ENCODE measurements at places on chromosomes 6 and 20. TPM values are rescaled to one million over a fixed set of nuclear protein-coding genes. Genes with fewer than 3 reads are reported as not detected.

DNA sequence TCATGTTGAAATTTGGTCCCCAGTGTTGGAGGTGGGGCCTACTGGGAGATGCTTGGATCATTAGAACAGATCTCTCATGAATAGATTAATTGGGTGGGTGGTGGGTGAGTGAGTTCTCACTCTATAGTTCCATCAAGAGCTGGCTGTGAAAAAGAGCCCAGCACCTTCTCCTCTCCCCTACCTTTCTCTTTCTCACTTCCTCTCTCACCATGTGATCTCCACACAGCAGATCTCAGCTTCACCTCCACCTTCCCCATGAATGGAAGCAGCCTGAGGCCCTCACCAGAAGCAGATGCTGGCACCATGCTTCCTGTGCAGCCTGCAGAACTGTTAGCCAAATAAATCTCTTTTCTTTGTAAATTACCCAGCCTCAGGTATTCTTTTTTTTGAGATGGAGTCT is 12.9 kb upstream of the GMNN start:
- DNase-seq: no peak

DNA sequence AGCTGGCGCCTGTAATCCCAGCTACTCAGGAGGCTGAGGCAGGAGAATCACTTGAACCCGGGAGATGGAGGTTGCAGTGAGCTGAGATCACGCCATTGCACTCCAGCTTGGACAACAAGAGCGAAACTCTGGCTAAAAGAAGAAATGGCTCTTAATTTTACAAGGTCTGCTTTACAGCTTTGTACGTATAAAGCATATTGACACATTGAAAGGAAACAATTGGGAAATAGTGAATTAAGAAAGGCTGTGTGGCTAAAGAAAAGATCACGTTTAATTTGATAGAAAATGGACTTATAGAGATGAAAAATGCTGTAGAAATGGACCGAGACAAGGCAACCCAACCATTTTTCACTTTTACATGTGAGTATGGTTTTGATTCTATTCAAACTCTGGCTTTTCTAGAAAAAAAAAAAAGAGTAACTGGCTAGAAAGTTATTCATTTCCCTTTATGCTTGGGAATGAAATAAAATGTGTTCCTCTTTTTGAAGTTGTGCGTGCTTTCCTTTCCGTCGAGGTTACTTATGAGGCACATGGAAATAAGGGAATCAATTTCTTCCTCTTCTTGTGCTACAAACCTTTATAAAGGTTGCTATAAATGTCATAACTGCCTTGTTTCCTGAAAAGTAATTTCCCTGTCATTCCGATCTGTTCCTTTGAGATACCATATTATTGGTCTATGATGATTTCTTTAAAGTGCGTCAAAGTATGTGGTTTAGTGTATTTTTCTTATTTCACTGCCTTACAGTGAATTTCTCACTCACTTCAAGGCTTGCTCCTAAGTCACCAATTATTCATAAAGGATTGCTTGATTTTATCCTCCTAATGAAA is 29.4 kb downstream of the PFDN4 start:
- DNase-seq: no peak

DNA sequence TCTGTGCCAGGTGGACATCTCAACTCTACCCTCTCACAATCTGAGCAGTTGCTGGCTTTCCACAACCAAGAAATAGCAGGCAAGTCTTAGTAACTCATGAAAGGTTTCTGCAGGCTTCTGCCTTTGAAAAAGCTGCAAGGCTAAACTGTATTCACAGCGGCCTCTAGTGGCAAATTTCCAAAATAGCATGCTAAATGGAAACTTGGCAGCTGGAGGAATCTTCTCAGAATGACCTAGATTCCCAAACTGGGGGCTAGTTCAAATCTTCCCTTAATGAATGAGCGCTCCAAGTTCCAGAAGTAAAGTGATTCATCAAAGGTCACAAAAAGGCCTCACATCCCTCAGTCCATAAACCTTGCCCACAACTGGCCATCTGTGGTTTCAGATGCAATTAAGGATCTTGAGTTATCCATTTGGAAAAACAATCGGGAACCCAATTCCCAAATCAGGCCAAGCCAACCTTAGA is 11.9 kb upstream of the CPNE5 start:
- peak; percentile 76 for DNase-seq

GRCh38 chr20:64062596-64063388 is at the start of gene TCEA2:
TSS of gene TCEA2 (plus strand) at chr20:64063198. CDS start at chr20:64063313, 115 bp downstream.
- DNase-seq: peak; percentile 93

The POPDC3 gene
- total RNA-seq: 45.7 TPM
